Stimulated activated CD8-positive, alpha-beta memory T cell treated with anti-CD3 and anti-CD28 coated beads, Interleukin-4, amount 100 ng/mL, for 48 hours (primary cell): ENCODE measurements at places on chromosomes 12 and 14.

- DNase-seq: no peak
These were observed 238.7 kb upstream of the OR4E1 start for GRCh38 chr14:21912367-21912766.

DNA sequence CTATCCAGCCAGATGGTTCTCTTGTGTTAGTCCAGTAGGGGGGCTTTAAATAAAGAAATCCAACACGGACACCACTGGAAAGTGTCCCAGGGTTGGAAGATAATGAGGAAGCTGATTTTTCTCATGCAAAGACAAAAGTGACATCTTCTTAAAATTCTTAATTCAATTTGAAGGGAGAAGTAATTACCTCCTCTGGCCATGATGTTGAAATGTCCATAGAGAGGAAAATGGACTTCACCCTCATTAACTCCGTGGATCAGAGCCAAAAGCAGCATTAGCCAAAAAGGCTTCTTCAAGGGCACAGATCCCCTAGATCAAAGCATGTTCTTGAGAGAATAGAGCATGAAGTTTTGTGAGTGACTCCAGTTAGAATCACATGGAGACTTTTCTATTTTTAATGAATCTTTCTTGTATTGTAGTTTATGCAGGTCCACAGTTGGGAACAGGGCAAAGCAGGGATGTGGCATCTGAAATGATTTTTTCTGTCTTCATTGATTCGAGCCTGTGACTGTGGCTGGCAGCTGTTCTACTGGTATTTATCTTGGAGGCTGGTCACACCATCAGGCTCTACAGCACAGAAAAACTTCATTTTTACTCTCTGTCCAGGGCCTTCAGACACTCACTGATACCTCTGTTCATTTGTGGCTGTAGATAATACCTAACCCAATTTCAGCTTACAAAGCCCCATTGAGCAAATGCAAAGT, 1002.5 kb downstream of the AACS start:
- DNase-seq: no peak

GRCh38 chr12:19018302-19018970, 111.1 kb upstream of the PLEKHA5 start:
- DNase-seq: no peak

GRCh38 chr12:104727726-104728465, 230.2 kb downstream of the SLC41A2 start:
- DNase-seq: no peak

GRCh38 chr12:122860040-122860853, 25.0 kb downstream of the HIP1R start:
- peak; percentile 91 for DNase-seq

- DNase-seq: no peak
These were observed 273.9 kb upstream of the RGS6 start for GRCh38 chr14:71658261-71658860.

GRCh38 chr14:38238332-38238731, 17.6 kb downstream of the CLEC14A start:
- DNase-seq: no peak

- DNase-seq: no peak
These were observed 342.3 kb downstream of the ZFP36L1 start for GRCh38 chr14:68450391-68451120.

DNA sequence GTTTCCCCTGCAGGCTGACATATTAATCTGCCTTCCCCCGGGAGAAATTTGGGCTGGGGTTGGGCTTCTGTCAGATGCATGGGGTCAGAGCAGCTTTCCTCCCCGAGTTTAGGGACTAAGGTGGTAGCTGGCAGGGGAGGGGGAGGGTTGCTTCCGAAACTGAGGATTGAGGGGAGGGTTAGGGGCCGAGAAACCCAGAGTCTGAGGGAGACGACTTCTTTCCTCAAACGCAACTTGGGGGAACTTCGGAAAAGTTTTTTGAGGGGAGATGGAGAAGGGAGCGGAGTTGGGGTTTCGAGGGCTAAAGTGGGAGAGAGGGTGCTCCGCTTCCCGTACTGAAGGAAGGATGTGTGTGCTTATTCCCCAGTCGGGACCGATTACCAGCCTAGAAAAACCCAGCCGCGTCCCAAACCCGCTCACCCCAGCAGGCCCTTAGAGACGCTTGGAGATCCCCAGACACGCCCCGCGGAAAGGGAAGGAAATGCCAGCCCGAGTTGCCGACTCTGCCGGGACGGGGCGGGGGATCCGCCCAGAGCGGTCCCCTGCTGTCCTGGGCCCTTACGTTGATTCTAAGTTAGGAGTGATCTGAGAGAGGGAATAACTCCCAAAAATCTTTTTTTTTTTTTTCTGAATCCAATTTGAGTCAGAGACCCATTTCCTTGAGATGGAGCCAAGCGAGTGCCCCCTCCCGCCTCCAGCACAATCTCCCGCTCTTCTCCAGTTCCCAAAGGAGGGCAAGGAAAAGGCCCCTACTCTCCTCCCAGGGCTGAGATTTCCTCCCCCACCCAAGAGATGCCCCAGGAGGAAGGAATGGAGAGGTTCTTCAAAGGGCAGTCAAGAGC, 61.9 kb downstream of the SMUG1 start:
- no peak for DNase-seq

- no peak for DNase-seq
These were observed 96.6 kb downstream of the CDK17 start for GRCh38 chr12:96303653-96304052.

DNA sequence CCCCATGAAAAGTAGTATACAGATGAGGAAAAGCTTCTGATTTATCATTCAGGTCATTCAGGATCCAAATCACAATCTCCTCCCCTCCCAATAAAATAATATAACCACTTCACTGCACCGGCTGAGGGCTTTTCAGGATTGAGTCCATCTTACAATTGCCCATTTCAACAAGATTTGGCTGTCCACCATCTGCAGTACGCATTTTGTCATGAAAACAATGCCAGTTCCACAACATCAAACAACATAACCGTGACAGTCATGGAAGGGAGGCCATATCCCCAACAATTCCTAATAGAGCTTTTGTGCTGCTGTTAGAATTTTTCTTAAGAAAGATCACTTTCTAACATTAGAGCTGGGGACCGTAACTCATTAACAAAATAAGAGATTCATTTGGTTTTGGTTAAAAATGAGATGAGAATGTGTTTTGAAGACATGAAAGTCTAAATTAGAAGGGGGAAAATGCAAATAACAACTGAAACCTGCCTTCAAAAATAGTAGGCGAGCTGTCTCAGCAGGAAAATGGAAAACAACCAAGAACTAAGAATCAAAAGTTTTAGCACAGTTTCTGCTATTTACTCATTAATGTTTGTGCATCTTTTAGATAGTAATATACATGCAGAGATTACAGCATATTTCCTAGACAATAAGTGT, 38.3 kb upstream of the TMTC2 start:
- no peak for DNase-seq

- DNase-seq: no peak
These were observed 45.9 kb upstream of the MSRB3 start for GRCh38 chr12:65232476-65233077.

DNA sequence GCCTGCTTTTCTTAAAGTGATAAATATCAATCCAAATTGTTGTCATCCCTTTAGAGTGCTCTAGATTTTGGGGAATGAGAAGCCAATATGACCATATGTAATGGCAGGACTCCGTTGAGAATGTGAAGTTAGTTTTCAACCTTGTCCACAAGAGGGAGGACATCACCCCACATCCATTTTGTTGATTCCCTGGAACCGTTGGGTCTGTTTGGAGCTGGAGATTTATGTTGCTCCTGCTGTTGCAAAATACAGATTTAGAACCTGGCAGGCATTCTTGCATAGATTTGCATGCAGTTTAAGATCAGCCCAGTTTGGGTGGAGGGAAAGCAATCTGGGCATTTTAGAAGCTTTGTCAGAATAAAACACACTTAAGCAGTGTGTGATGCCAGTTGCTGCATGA, 620.1 kb downstream of the NRXN3 start:
- no peak for DNase-seq

DNA sequence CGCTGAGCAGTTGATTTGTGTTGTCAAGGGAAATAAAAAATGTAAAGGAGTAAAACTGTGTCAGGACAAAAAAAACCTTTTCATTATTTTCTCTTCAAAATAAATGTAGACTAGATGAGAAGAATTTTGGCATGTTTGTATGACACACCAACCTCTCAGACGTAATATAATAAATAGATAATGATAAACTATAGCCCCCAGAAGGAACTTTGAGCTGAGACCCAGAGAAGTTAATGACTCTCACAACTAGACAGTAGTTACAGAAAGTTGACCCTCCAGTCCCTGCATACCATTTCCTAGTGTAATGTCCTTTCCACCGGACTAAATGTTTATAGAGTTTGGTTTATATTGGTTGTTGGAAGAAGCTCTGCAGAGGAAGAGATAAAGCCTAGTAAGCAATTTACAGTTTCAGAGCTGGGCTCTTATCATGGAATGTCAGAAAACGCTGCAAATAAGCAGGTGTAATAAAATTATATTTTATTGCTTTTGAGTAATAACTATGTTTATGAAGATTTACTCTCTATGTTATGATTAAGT, 97.3 kb downstream of the TRHDE start:
- DNase-seq: no peak

DNA sequence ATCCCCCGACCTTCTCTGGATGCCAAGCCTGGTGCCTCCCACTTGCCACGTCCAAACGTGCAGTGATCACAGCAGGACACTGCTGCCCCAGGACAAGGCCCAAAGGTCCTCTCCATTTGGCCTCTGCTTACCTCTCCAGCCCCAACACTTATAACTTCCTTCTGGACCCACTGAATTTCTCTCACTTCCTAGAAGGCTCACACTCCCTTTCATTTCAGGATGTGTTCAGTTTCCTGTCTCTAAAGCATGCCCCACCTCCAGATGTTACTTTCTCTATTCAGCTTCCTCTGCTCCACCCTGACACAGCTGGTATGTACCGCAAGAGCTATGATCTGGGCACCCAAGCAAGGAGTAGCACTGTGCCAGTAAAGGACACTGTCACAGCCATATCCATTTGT, 33.0 kb downstream of the CDKL1 start:
- peak; percentile 44 for DNase-seq

GRCh38 chr14:32404784-32405573, 75.9 kb downstream of the AKAP6 start:
- no peak for DNase-seq

GRCh38 chr12:48334808-48335207, 15.9 kb downstream of the ZNF641 start:
- DNase-seq: no peak
